Endothelial cell (in vitro differentiated cells): ENCODE measurements at places on chromosomes 2 and 18. TPM values are rescaled to one million over a fixed set of nuclear protein-coding genes. Genes with fewer than 3 reads are reported as not detected.

SLC9A4 gene
- total RNA-seq = 0.08 TPM

PTCD3 gene
- total RNA-seq = 80.9 TPM

CDH20 gene
- total RNA-seq = not detected

ACMSD gene
- not detected for total RNA-seq

SP9 gene
- total RNA-seq = 0.31 TPM

NPHP1 gene
- total RNA-seq = 5.7 TPM

SNTG2 gene
- total RNA-seq = 23.2 TPM

AMER3 gene
- total RNA-seq = 0.18 TPM

DNER gene
- 0.15 TPM for total RNA-seq

CCDC178 gene
- 5.3 TPM for total RNA-seq

MROH2A gene
- 0.31 TPM for total RNA-seq

CHRND gene
- total RNA-seq = not detected

TNFAIP6 gene
- not detected for total RNA-seq

CCDC93 gene
- 64.5 TPM for total RNA-seq
